ENCODE measurements at places on chromosomes 2 and 18. TPM values are rescaled to one million over a fixed set of nuclear protein-coding genes. Genes with fewer than 3 reads are reported as not detected.

DNA sequence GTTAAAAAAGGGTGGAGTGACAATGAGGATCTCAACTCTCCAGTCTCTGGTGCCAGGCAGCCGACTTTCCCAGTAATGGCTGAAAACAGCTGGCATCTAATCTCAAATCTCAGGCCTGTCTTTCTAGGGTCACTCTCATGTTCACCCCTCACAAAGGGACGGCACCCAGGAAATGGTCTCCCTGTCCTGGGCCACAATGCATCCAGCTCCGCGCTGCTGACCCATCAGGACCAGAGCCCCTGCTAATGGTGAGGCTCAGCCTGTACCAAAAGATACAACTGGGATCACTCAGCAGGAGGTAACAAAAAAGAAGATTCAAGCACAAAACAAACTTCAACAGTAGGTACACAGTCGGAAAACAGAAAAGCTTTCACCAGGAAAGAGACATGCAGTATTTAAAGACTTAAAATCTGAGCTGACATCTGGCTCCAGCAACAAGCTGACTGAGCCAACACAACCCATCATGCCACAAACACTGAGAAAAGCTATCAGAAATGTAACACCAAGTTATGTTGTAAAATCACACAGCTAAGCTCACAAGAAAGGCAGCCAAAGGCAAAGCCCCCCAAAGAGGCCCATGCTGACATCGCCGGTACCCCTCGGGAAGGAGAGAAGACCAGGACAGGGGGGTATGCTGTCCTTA lies 13.6 kb upstream of the KIDINS220 start:
- no peaks in the 10 kb centered on the region for H3K4me1 ChIP-seq
- no peak overlapping the region for H3K4me3 ChIP-seq
- H3K27ac ChIP-seq: no peak overlapping the region

DNA sequence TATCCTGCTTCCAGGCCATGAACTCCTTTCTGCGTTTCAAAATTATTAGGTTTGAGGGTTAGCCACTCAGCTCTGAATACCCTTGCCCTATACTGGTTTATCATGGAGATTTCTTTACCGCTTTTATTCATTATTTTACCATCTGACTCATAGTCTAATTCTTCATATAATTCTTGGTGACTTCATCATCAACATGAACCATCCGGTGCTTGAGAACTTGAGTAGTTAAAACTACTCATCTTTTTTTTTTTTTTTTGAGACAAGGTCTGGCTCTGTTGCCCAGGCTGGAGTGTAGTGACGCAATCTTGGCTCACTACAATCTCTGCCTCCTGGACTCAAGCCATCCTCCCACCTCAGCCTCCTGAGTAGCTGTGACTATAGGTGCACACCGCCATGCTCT lies 94.2 kb upstream of the LHCGR start:
- DNase-seq: peak; percentile 35
- no peak overlapping the region for H3K27ac ChIP-seq
- no peaks in the 10 kb centered on the region for H3K36me3 ChIP-seq
- no peak overlapping the region for H3K4me3 ChIP-seq
- no peaks in the 10 kb centered on the region for H3K4me1 ChIP-seq
- no peaks in the 10 kb centered on the region for H3K27me3 ChIP-seq

Gene CNGA3
- total RNA-seq: not detected

DNA sequence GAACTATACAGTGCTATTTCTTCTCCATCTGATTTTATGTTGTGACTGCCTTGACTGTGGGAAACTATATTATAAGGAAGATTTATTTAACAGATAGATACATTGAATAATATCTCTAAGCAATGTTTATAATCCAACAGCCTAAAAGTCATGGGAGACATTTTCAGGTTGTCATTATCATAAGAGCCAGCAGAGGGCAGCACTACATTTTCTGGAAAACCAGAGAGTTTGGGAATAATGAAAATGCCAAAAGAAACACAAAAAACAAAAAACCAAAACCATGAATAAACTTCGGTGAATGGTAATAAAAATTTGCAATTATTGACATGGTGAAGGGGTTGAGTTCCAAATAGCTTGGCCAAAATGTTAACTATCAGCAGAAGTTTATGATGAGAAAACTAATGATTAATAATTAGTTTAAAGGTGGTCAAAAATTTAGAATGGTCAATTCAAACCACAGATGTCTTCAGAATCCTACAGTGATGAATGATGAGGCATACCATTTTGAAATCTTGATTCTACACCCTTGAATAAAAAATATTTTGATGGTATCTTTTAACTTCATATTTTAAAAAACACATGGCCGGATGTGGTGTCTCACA lies 4.7 kb downstream of the EEF1B2 start:
- DNase-seq: no peak
- peaks cover 11% of the 10 kb centered on the region for H3K4me1 ChIP-seq
- H3K36me3 ChIP-seq: peaks cover 13% of the 10 kb centered on the region
- H3K4me3 ChIP-seq: no peak overlapping the region
- no peaks in the 10 kb centered on the region for H3K27me3 ChIP-seq

Gene KCNF1
- not detected for total RNA-seq

DNA sequence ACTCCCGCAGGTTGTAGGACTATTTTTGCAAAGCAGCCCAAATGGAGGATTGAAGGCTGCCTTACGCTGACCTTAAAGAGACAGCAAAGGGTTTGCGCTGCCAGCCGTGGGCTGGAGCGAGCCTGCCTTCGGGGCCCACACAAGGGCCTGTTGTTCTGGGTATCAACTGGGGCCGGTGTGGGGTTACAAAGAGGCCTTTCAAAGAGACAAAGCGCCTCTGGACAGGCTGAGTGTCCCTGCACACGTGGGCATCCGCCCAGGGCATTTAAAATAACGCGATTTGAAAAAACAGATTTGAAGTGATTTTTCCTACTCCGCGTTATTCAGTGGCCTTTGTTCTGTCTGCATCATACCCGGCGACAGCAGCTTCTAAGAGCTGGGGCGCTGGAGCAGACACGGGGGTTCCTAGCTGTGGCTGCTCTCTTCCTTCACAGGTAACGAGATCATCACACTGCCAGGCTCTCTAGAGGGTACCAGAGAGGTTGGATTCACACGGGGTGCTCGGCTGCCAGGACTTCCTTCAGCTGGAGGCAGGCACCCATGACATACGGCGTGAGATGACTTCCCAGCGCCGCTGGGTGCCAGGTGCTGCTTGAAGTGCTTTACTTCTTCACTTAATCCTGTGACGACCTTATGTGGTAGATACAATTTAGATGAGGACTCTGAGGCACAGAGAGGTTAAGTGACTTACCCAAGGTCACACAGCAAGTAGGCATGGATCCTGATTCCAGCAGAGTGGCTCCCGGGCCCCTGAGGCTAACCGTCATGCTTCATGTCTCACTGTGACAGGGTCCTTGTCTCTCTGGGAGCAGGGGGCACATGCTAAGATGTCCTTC lies 32.2 kb downstream of the MAL start:
- H3K27ac ChIP-seq: peak overlapping the region; percentile 91
- H3K36me3 ChIP-seq: no peaks in the 10 kb centered on the region
- H3K27me3 ChIP-seq: no peaks in the 10 kb centered on the region
- DNase-seq: peak; percentile 58
- peaks cover 15% of the 10 kb centered on the region for H3K4me1 ChIP-seq

GRCh38 chr2:74704216-74704615 lies 50.2 kb downstream of the SEMA4F start:
- no peaks in the 10 kb centered on the region for H3K36me3 ChIP-seq
- no peaks in the 10 kb centered on the region for H3K4me1 ChIP-seq
- no peak for DNase-seq
- H3K27me3 ChIP-seq: no peaks in the 10 kb centered on the region
- H3K4me3 ChIP-seq: no peak overlapping the region

DNA sequence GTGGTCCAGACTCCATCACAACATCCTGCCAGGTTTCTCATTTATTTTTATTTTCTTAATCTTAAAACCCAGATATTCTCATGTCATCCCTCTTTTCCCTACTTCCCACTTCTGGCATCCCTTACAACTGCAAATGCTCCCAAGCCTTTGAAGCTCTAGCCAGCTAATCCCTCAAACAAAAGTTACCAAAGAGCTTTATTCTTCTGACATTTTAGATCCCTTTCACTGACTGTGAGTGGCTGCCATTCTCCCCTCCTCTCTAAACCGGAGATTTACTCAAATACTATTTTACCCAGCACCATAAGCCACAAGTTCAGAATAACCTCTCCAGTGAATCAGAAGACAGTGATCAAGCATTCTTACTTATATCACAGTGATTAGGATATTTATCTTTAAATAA lies 569.0 kb upstream of the SYT4 start:
- no peaks in the 10 kb centered on the region for H3K36me3 ChIP-seq
- H3K27ac ChIP-seq: no peak overlapping the region
- peaks cover 6% of the 10 kb centered on the region for H3K4me1 ChIP-seq
- H3K27me3 ChIP-seq: no peaks in the 10 kb centered on the region

DNA sequence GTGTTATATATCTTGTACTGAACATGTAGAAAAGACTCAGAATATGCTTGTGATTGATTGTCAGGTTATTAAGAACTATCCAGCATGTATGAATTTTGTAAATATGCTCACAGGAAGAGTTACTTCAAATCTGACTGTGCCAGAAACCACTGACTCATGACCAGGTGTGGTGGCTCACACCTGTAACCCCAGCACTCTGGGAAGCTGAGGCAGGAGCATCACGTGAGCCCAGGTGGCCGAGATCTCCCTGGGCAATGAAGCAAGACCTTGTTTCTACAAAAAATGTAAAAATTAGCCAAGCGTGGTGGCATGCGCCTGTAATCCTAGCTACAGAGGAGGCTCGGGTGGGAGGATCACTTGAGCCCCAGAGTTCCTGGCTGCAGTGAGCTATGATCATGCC lies 126.6 kb downstream of the COMMD1 start:
- DNase-seq: no peak
- H3K4me3 ChIP-seq: no peak overlapping the region
- H3K27me3 ChIP-seq: no peaks in the 10 kb centered on the region
- H3K4me1 ChIP-seq: peaks cover 16% of the 10 kb centered on the region
- H3K36me3 ChIP-seq: no peaks in the 10 kb centered on the region

DNA sequence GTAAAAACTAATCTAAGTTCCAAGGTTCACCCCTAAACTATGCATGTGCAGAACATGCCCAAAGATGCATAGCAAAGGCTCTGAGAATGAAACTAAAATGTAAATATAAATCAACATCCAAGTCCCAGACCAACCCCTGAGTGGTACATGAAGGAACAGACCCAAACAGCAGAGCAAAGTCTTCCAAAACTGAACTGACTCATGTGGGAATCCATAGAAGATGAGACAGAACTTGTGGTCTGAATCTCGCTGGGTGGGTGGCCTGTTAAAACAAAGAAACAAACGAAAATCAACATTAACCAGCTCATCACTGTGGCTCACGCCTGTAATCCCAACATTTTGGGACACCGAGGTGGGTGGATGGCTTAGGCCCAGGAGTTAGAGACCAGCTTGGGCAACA lies 29.5 kb upstream of the ATRAID start:
- no peak overlapping the region for H3K27ac ChIP-seq
- H3K4me3 ChIP-seq: no peak overlapping the region
- no peaks in the 10 kb centered on the region for H3K36me3 ChIP-seq
- DNase-seq: no peak
- H3K27me3 ChIP-seq: no peaks in the 10 kb centered on the region

DNA sequence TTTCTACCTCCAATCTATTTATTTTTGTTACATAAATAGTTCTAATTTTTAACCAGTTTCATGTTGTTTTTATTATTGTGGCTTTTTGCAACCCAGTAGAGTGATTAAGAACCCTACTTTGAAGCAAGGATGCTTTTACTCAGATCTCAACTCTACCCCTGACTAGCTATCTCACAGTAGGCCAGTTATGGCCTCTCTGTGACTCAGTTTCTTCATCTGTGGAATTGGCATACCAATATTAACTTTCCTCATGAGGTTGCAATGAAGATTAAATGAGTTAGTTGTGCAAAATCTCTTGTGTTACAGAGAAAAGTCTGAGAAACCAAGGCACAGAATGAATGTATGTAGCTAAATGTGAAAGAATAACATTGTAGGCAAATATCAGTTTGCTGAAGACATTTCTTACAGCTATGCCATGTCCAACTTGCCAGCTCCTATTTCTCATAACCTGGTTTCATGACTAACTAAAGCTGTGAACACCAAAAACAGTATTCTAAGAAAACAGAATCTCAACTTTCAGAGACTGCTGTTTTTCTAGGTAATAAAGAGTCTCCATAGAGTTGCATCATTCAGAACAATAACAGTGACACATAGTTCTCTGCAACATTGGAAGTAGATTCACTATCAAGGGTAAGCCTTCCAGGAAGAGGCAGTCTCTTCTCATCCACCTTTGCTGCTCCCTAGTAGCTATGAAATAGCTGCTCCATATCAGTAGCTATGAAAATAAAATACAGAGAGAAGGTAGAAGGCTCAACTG lies 33.2 kb upstream of the CYTIP start:
- H3K4me3 ChIP-seq: no peak overlapping the region
- H3K36me3 ChIP-seq: no peaks in the 10 kb centered on the region
- DNase-seq: no peak
- no peaks in the 10 kb centered on the region for H3K4me1 ChIP-seq
- H3K27me3 ChIP-seq: no peaks in the 10 kb centered on the region

- H3K27me3 ChIP-seq: no peaks in the 10 kb centered on the region
- no peak overlapping the region for H3K27ac ChIP-seq
- no peak for DNase-seq
- H3K4me1 ChIP-seq: no peaks in the 10 kb centered on the region
- no peak overlapping the region for H3K4me3 ChIP-seq
- H3K36me3 ChIP-seq: no peaks in the 10 kb centered on the region
These were observed 31.9 kb upstream of the GPC1 start for GRCh38 chr2:240403396-240404104.

DNA sequence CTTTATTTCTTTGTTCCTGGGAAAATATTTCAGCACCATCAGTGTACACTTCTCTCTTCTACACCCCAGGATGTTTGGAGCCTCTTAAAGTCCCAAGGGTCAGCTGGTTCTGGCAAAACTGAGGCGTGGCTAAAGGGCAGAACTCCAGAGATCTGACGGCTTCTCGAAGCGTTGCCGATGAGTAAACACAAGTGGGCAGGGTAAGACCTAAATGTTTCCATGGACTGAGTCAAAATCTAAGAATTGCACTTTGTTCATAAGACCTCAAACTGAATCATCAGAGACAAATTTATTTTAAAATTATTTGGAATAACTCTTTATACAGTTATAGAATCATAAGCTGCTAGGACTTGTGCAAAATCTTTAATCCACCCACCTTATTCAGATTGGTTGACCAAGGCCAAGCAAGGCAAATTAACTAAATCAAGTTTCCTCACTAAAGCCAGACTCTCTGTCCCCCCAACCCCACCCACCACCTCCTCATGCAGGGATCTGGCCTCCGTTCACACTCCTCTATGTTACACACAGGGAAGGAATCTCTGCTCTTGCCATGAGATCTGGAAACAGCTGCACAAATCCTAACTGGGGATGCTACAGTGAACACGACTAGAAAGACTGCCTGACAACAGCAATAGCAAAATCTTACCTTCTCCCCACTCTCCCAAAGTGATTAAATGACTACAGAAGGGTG lies 342.6 kb upstream of the KLHL29 start:
- peaks cover 6% of the 10 kb centered on the region for H3K4me1 ChIP-seq
- no peak overlapping the region for H3K4me3 ChIP-seq
- H3K27ac ChIP-seq: no peak overlapping the region
- no peaks in the 10 kb centered on the region for H3K36me3 ChIP-seq

GRCh38 chr2:233242231-233242927 lies 9.1 kb upstream of the ATG16L1 start:
- no peaks in the 10 kb centered on the region for H3K4me1 ChIP-seq
- no peaks in the 10 kb centered on the region for H3K36me3 ChIP-seq
- H3K4me3 ChIP-seq: no peak overlapping the region
- no peak for DNase-seq

Gene ROCK2
- total RNA-seq: 37.3 TPM

Gene RAB6C
- total RNA-seq: not detected

GRCh38 chr2:174461221-174461620 lies 25.6 kb downstream of the GPR155 start:
- H3K4me3 ChIP-seq: no peak overlapping the region
- H3K36me3 ChIP-seq: no peaks in the 10 kb centered on the region
- no peak overlapping the region for H3K27ac ChIP-seq
- DNase-seq: no peak
- H3K4me1 ChIP-seq: no peaks in the 10 kb centered on the region

Gene CCDC85A
- total RNA-seq: 36.4 TPM

Gene TRIM43
- not detected for total RNA-seq
